ENCODE measurements at places on chromosomes 3 and 15. TPM values are rescaled to one million over a fixed set of nuclear protein-coding genes. Genes with fewer than 3 reads are reported as not detected.

Gene FANCD2OS
- total RNA-seq: not detected

Gene ALCAM
- total RNA-seq: 103 TPM

Gene IQCF5
- not detected for total RNA-seq

Gene PLEKHO2
- total RNA-seq: 16.9 TPM

Gene KLHL40
- not detected for total RNA-seq

Data from uterine smooth muscle cell (primary cell).